A549 treated with CpdA at 1 μM for 4 hours (cell line): ENCODE measurements at places on chromosomes 7 and 10. TPM values are rescaled to one million over a fixed set of nuclear protein-coding genes. Genes with fewer than 3 reads are reported as not detected.

The CDHR1 gene
- 0.06 to 0.13 TPM (median 0.10 TPM) in 4 of 5 replicates, not detected in the other for total RNA-seq

The KCP gene
- 0.11 to 0.21 TPM (median 0.16 TPM) in 5 replicates for total RNA-seq

The AKR1C8 gene
- 0.19 to 0.31 TPM in 2 of 5 replicates, not detected in the others for total RNA-seq

The DRGX gene
- not detected in 5 replicates for total RNA-seq

The ZNF789 gene
- 7.9 to 9.9 TPM (median 8.7 TPM) in 5 replicates for total RNA-seq

The LRRC17 gene
- total RNA-seq, result 0.07 to 0.12 TPM (median 0.07 TPM) in 3 of 5 replicates, not detected in the others

The FGFR2 gene
- total RNA-seq, result 0.20 to 0.99 TPM (median 0.41 TPM) in 5 replicates

The GET4 gene
- total RNA-seq, result 41.3 to 64.0 TPM (median 56.7 TPM) in 5 replicates

The KAZALD1 gene
- 2.2 to 2.9 TPM (median 2.3 TPM) in 5 replicates for total RNA-seq

The SOSTDC1 gene
- not detected in 5 replicates for total RNA-seq

The UNCX gene
- total RNA-seq, result 0.05 to 0.08 TPM (median 0.06 TPM) in 3 of 5 replicates, not detected in the others

The PRPS1L1 gene
- not detected in 5 replicates for total RNA-seq

The SAP25 gene
- 0.61 to 0.85 TPM (median 0.71 TPM) in 5 replicates for total RNA-seq

The SLC26A5 gene
- total RNA-seq, result not detected in 5 replicates

The CFAP46 gene
- 1.0 to 1.5 TPM (median 1.3 TPM) in 5 replicates for total RNA-seq

The GIMAP6 gene
- total RNA-seq, result not detected in 5 replicates

The SPDYE1 gene
- not detected in 5 replicates for total RNA-seq

The PROSER2 gene
- 32.1 to 41.8 TPM (median 40.9 TPM) in 5 replicates for total RNA-seq

The PSD gene
- 0.24 to 0.91 TPM (median 0.30 TPM) in 5 replicates for total RNA-seq

The APBB1IP gene
- total RNA-seq, result 9.3 to 11.1 TPM (median 10.5 TPM) in 5 replicates

The CNPY4 gene
- total RNA-seq, result 10.7 to 13.0 TPM (median 12.0 TPM) in 5 replicates

The CPA2 gene
- 0.08 to 0.20 TPM (median 0.09 TPM) in 3 of 5 replicates, not detected in the others for total RNA-seq

The AQP1 gene
- 0.36 to 0.70 TPM (median 0.45 TPM) in 5 replicates for total RNA-seq

The CALML3 gene
- not detected in 5 replicates for total RNA-seq

The HYAL4 gene
- total RNA-seq, result 0.08 to 0.13 TPM (median 0.09 TPM) in 3 of 5 replicates, not detected in the others

The ENTPD1 gene
- total RNA-seq, result 0.02 to 0.10 TPM in 2 of 5 replicates, not detected in the others

The MPP7 gene
- 0.05 to 0.28 TPM (median 0.19 TPM) in 5 replicates for total RNA-seq

The POLR2J2 gene
- total RNA-seq, result 0.12 to 0.87 TPM (median 0.61 TPM) in 5 replicates

The WEE2 gene
- 0.03 TPM in 1 of 5 replicates, not detected in the others for total RNA-seq

The GIMAP7 gene
- total RNA-seq, result not detected in 5 replicates

The ZNF736 gene
- total RNA-seq, result 0.02 TPM in 1 of 5 replicates, not detected in the others

The SNCG gene
- 8.7 to 13.7 TPM (median 12.7 TPM) in 5 replicates for total RNA-seq
